ENCODE measurements at places on chromosomes 5 and 9.

DNA sequence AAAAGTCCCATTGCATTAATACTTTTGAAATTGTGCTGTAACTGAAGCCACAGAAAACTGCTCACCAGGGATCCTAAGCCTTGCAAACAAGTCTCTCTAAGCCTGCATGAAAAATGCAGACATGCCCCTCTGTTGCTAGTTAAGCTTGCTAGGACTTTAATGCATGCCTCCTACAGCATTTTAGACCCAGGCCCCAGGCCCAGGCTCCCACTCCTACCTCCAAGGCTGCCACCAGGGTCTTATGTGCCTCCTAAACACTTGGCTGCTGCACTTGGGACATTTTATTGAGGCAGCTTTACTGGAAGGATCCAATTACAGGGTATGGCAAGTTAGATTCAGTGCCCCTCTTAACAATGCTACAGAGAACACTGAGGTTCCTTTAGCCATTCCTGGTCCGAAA is 467.3 kb upstream of the CLINT1 start:
- DNase-seq, result no peak

GRCh38 chr5:151006704-151007334 is 13.6 kb upstream of the GPX3 start:
- DNase-seq, result peak; percentile 55

GRCh38 chr9:130794923-130795495 is 40.0 kb upstream of the ABL1 start:
- no peak for DNase-seq

GRCh38 chr9:122265149-122265915 is 650 bp downstream of the MRRF start:
- no peak for DNase-seq

DNA sequence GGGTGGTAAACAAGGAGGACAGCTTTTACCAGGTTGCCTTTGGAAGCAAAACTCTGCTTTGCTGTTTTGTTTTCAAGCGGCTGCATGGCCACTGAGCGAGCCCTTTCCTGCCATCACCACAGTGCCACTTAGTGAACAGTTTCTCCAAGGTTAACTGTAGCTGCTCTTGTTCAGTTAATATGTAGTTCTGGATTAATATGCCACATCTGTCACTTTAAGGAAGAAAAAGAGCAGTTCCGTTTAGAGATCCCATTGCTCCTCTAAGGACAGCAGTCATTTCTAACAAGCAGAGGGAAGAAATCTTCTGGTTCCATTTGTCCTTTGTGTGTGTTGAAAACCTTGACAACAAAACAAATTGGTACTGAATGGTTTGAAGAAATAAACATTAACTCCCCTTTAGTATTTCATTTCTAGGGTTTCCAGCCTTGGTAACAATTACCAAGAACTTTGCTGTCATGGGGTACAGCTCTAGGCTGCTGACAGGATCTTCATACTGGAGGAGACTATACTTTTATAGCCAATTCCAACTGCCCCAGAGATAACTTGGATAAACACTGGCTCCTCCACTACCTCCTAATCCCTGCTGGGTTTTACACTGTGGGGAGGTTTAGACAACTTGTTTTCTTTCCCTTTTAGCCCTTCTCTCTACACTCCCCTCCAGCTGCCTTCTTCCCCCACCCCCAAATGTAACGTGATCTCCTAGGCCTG is 10.3 kb upstream of the ABL1 start:
- DNase-seq, result peak; percentile 64

GRCh38 chr9:79559495-79560181 is 12.1 kb upstream of the TLE4 start:
- DNase-seq, result no peak

DNA sequence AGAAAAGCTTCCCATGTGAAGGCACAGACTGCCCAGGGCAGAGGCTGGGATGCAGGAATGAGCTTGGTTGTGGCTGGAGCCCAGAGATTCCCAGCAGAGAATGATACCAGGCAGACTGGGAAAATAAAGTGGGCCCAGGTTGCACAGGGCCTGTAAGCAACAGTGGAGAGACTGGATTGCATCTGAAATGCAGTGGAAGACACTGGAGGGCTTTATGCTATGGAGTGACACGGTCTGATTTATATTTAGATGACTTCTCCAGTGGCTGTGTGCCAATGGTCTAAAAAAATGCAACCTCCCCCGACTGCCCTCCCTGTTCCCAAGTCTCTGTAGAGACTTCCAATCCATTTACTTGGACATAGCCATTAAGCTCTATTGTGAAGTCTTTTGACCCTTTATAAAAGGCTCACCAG is 951.1 kb upstream of the DMAC1 start:
- DNase-seq, result no peak

- DNase-seq, result no peak
Measured at GRCh38 chr5:117461966-117462365, 887.3 kb upstream of the SEMA6A start.

Data from MG63 (cell line).